GM12878 (cell line): ENCODE measurements at places on chromosomes 4 and X. TPM values are rescaled to one million over a fixed set of nuclear protein-coding genes. Genes with fewer than 3 reads are reported as not detected.

DNA sequence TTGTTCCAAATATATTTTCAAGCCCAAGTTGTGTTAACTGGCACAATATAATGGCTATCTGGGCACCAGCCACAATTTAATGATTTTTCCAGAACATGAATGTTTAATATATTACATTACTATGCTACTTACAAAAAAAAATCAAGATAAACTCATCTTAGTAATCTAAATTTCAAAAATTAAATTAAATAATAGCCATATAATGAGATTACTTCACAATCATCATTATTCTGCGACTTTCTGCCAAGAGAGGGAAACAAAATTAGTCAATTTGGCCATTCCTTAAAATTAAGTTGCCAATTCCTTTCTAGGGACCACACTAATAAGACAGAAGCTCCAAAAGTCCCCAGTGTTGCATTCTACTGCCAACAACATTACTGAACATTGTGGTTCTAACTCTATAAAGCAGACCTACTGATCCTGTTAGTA lies 7.5 kb downstream of the NEK1 start:
- H3K4me3 ChIP-seq: no peak overlapping the region
- no peaks in the 10 kb centered on the region for H3K36me3 ChIP-seq
- 0 out of 2 replicates have a peak, but pooled peaks cover 8% of the 10 kb centered on the region for H3K4me1 ChIP-seq
- no peaks in the 10 kb centered on the region for H3K27me3 ChIP-seq
- H3K27ac ChIP-seq: no peak overlapping the region
- DNase-seq: no peak

GRCh38 chr4:121073004-121073435 lies 685 bp upstream of the NDNF start:
- H3K36me3 ChIP-seq: no peaks in the 10 kb centered on the region
- H3K27ac ChIP-seq: no peak overlapping the region
- no peaks in the 10 kb centered on the region for H3K4me1 ChIP-seq
- H3K4me3 ChIP-seq: no peak overlapping the region
- DNase-seq: no peak
- peaks cover 12% of the 10 kb centered on the region; the same call in 1 of the 2 replicates for H3K27me3 ChIP-seq

ARHGEF38 gene
- total RNA-seq: not detected in 2 replicates

- H3K4me1 ChIP-seq: no peaks in the 10 kb centered on the region
- H3K27me3 ChIP-seq: no peaks in the 10 kb centered on the region
- no peak overlapping the region for H3K27ac ChIP-seq
- H3K4me3 ChIP-seq: no peak overlapping the region
Observed at GRCh38 chr4:25803720-25804225, 59.0 kb downstream of the SEL1L3 start.

DNA sequence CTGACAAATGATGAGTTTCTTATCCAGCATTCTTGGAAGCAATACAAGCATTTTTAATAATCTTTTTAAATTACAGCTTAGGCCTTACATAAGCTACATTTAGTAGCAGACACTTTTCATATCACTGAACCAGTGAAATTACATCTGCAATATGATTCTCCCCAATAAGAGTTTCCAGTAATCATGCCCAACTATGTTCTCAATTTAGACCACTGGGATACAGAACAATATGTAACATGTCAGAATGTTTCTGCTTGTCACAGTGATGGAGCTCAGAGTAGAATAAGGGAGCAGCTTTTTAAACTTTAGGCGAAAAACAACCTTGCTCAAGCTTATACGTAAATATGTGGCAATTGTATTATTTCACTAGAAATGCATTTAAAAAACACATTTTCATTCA lies 1132.2 kb downstream of the FAT4 start:
- no peak for DNase-seq
- H3K27ac ChIP-seq: no peak overlapping the region
- H3K4me3 ChIP-seq: no peak overlapping the region
- no peaks in the 10 kb centered on the region for H3K4me1 ChIP-seq

DNA sequence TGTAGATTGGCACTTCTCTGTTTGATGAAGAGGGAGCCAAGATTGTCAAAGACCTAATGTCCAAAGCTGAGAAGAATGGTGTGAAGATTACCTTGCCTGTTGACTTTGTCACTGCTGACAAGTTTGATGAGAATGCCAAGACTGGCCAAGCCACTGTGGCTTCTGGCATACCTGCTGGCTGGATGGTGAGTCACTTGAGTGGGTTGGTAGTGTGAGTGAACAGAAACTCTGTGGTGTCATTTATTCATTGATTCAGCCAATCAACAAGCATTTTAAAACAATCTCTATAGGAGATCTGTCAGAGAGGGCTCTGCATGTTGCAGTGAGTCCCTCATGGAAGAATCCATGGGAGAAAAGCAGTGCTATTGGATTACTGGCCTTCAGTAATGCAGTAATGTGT lies 16.3 kb downstream of the TAF9B start:
- H3K4me1 ChIP-seq: no peaks in the 10 kb centered on the region
- H3K27me3 ChIP-seq: no peaks in the 10 kb centered on the region
- DNase-seq: no peak

MAGEA1 gene
- total RNA-seq: not detected in 2 replicates

DNA sequence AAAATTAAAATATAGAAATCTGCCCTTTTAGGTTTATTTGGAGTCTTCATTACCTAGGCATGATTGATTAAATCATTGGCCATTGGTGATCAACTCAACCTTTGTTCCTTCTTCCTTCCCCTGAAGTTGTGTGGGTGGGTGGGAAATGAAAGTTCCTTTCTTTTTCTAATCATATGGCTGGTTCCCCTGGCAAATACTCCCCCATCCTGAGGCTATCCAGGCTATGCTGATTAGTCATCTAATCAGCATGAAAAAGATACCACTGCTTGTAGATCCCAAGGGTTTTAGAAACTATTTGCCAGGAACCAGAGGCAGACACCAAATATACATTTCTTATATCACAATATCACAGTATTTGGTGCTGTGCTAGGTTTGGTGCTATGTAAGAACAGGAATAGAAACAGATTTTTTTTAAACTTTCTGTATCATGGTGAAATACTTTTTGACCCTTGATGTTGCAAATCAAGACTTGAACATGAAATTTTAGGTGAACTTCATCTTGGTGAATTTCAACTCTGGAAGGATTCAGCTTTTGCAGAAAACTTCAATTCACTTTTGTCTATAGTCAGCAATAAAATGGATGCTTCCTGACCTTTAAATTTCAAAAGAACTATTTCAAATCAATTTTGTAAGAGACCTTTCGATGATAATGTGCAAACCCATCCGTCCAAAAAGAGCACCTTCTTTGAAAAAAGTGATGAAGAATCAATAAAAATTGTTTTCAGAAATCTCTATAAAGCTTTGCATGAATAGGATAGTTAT lies 71.1 kb downstream of the CCSER1 start:
- no peaks in the 10 kb centered on the region for H3K4me1 ChIP-seq
- H3K27me3 ChIP-seq: no peaks in the 10 kb centered on the region
- H3K36me3 ChIP-seq: no peaks in the 10 kb centered on the region
- H3K27ac ChIP-seq: no peak overlapping the region

SSX3 gene
- not detected in 2 replicates for total RNA-seq

- peak overlapping the region; percentile 39; the same call in 1 of the 2 replicates for H3K4me3 ChIP-seq
- 0 out of 2 replicates have a peak, but pooled peaks cover 2% of the 10 kb centered on the region for H3K36me3 ChIP-seq
- H3K27me3 ChIP-seq: no peaks in the 10 kb centered on the region
- no peak for DNase-seq
- H3K4me1 ChIP-seq: peaks cover 17% of the 10 kb centered on the region
- H3K27ac ChIP-seq: no peak overlapping the region; the same call in 1 of the 2 replicates
Observed at GRCh38 chr4:26864899-26865298, 4.3 kb downstream of the STIM2 start.

RBM47 gene
- total RNA-seq: 43.0 and 45.0 TPM in 2 replicates

DNA sequence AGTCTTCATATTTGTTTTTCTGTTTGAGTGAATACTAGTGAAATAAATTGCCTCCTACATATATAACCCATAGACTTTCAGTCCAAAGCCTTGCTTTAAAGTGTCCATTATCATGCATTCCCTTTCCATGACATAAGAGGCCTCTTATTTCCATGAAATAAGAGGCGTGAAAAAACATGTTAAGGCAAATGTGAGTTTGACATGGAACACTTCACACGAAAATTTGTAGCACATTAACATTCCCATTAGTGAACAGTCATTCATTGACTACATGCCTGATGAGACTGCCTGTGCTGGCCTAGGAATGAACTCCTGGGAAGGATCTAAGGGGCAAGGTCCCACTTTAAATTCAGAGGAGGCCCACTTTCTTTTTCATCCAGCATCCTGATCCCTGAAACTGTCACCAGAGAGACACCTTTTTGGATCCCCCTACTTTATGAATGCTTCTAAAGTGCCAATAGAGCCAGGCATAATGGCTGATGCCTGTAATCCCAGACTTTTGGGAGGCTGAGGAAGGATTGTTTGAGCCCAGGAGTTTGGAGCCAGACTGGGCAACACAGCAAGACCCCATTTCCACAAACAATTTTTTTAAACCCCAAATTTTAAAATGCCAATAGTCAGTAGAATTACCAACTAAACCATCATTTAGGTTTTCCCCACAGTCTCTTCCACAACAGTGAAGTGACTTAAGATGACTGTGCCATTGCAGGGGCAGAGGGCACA lies 6.7 kb downstream of the RTL8B start:
- no peaks in the 10 kb centered on the region for H3K4me1 ChIP-seq
- H3K27ac ChIP-seq: no peak overlapping the region
- DNase-seq: no peak
- no peaks in the 10 kb centered on the region for H3K36me3 ChIP-seq
- H3K27me3 ChIP-seq: no peaks in the 10 kb centered on the region

DNA sequence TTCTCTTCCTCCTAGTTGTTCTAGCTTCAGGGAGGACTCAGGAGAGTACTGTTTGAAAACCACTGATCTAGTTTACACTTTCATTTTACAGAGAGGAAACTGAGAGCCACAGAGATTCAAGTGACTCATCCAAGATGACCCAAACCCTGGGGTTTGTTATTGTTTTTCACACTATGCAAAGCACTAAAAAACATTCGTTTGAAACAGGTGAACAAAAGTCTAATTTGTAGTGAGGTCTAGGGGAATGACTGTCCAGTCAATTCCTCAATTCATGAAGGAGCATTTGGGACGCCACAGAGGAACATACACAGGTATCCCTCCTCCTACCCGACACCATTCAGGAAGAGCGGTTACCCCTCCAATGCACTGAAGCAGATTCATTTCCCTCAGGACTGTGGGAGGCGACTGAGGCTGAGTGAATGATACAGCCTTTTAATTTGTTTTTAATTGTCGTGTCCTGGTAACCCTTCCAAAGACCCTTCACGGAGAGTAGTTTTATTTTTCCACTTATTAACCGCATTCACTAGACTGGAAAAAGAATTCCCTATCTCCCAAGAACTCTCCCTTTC lies 30.3 kb downstream of the TLR10 start:
- peaks cover 21% of the 10 kb centered on the region for H3K4me1 ChIP-seq
- H3K4me3 ChIP-seq: 0 out of 2 replicates have a peak overlapping the region, but pooled peaks have one; percentile 5
- H3K27me3 ChIP-seq: no peaks in the 10 kb centered on the region

GAGE12E gene
- not detected in 2 replicates for total RNA-seq

DNA sequence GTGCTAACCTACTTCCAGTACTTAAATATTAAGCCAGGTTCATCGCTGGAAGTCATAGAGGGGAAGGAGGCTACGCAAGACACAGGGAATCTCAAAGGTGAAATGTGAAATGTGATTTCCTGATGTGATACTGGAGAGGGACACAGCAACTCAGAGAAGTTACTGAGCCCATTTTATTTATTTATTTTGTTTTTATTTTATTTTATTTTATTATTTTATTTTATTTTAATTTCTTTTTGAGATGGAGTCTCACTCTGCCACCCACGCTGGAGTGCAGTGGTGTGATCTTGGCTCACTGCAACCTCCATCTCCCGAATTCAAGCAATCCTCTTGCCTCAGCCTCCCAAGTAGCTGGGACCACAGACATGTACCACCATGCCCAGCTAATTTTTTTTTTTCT lies 19.7 kb downstream of the CLRN2 start:
- no peaks in the 10 kb centered on the region for H3K4me1 ChIP-seq
- H3K4me3 ChIP-seq: no peak overlapping the region
- H3K27ac ChIP-seq: no peak overlapping the region
- no peak for DNase-seq
- no peaks in the 10 kb centered on the region for H3K27me3 ChIP-seq

GRCh38 chr4:189765301-189765700 lies 175.4 kb upstream of the FRG1 start:
- H3K27ac ChIP-seq: no peak overlapping the region
- H3K4me1 ChIP-seq: no peaks in the 10 kb centered on the region
- no peaks in the 10 kb centered on the region for H3K27me3 ChIP-seq
- H3K4me3 ChIP-seq: no peak overlapping the region
- H3K36me3 ChIP-seq: no peaks in the 10 kb centered on the region
- no peak for DNase-seq

DNA sequence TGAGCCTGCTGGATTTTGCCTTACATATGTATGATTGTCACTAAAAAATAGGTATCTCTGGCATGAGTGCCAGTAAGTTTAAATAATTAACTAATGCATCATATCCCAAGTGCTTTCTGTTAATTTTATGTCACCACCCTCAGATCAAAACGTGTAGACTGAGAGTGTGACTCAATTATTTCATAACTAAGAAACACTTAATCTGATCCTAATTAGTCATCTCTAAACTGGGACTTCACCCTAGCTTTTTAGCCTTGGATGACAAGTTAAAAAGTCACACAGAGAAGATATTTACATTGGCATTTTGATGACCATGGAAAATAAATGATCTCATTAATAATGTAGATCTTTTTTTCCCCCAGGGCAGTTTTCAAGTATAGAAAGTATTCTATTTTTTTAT lies 23.1 kb upstream of the SLC6A14 start:
- H3K36me3 ChIP-seq: no peaks in the 10 kb centered on the region
- no peak for DNase-seq
- no peaks in the 10 kb centered on the region for H3K4me1 ChIP-seq
- no peak overlapping the region for H3K4me3 ChIP-seq

MAGEE2 gene
- not detected in 2 replicates for total RNA-seq

DNA sequence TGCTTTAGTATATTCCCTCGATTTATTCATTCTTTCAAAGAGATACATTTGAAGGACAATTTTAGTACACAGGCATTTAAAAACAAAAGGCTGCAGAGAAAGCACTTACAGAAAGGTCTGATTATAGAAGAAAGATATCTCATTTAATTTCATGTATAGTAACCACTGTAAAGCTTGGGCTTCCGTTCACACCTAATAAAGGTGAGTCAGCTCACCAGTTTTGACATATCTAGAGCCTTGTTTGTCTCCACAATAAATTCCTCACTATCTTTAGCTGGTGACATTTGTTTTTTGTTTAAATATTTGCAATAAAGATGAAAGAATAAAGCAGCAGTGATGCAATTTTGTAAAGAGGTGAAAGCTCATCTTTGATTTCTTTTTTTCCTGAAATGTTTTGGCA lies 1.1 kb upstream of the EPHA5 start:
- no peak overlapping the region for H3K27ac ChIP-seq
- no peak for DNase-seq
- no peaks in the 10 kb centered on the region for H3K4me1 ChIP-seq
- no peak overlapping the region for H3K4me3 ChIP-seq
- no peaks in the 10 kb centered on the region for H3K36me3 ChIP-seq

NR3C2 gene
- 0.05 and 0.10 TPM in 2 replicates for total RNA-seq

GRCh38 chr4:123546573-123547060 lies 150.0 kb downstream of the SPRY1 start:
- DNase-seq: no peak
- H3K27me3 ChIP-seq: no peaks in the 10 kb centered on the region; the same call in 1 of the 2 replicates
- no peaks in the 10 kb centered on the region for H3K4me1 ChIP-seq
- H3K27ac ChIP-seq: no peak overlapping the region
